ENCODE measurements at places on chromosomes 13 and 19. TPM values are rescaled to one million over a fixed set of nuclear protein-coding genes. Genes with fewer than 3 reads are reported as not detected.

DNA sequence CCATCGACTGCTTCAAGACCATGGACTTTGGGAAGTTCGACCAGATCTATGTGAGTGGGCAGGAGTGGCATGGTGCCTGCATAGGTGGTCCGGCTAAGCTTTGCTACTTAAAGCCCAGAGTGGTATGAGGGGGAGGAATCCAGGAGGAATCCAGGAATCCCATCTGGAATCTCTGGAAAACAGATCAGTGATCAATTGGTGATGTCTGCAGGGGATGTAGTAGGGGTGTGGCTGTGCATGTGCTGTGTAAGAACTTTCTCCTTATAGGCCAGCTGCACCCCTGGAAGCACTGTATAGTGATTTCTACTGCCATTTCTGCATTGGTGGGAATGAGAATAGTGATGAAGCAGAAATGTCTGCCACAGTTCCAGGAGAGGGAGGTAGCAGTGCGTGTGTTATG is 23.6 kb downstream of the PNPLA6 start:
- no peak for DNase-seq

Gene BRSK1
- 3.6 TPM for total RNA-seq

DNA sequence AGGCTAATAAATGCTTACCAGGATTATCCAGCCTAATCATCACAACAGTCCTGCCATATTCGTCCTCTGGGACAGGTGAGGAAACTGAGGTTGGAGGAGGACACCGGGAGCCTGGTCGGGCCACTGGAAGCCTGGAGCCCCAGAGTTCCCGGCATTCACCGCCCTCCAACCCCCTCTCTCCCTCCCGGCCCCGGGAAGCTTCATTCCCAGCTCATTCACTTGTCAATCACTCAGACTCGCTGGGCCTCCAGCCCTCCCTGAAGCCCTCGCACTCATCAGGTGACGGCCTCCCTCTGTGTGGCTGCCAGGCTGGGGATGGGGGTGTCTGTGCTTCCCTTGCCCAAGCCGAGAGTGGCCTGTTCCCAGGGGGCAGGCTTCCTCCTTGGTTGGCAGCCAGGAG is 22.5 kb upstream of the ZNF99 start:
- DNase-seq: no peak

DNA sequence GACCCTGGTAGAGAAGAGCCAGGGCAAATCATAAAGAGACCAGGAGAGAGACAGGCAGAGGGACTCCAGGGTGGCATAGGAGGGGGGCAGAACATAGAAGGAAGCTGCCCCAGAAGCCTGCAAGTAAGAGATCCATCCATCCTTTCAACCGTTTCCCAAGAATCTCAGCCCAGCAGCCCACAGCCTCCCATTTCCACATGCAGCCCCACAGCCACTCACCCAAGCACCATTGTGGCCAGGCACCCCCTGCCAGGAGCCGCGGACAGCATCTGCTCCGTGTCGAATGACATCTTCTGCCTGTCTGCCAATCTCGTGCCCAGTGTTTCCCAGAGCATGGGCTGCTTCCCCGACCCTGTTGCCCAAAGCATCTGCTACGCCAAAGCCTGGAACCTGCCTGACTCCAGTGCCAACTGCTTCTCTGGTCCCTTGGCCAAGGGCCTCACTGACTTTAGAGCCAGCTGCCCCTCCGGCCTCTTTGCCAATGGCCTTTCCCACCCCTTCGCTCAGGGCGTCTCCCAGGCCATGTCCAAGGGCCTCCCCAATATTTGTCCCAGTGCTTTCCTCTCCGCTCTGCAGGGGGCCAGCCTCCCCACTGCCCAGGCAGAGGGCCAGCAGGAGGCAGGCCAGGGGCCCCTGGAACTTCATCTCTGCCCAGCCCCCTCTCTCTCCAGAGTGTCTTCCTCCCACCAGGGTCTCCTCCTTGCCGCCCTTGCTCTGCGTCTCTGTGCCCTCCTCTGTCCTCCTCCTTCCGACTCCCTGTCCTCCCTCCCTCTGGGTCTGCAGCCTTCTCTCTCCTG is 420 bp downstream of the DMKN start:
- no peak for DNase-seq
